ENCODE measurements at places on chromosomes 3 and 15.
A peak's percentile ranks its signal among the peaks of the same experiment; 100 is the strongest.

DNA sequence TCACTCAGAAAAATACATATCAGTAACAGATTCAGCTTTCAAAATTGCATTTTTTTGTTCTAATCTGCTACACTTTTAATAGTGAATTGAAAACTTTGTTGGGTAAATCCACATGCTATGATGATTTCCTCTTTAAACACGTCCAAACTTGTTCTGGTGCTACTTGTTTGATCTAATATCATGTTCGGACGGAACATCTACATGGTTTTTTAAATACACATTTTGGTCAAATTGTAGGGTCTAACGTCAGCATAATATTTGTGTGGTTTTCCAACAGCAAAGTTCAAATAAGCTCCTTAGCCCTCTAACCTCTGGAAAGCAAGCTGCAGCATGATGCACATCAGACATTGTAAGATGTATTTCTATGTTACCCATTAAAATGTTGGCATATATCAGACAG, 98.5 kb upstream of the OSTN start:
- DNase-seq, result no peak

- peak; percentile 17 for DNase-seq
These were observed 68.4 kb upstream of the TNFAIP8L3 start for GRCh38 chr15:51162865-51163762.

GRCh38 chr3:50256978-50257890, 11.7 kb upstream of the SEMA3B start:
- no peak for DNase-seq

DNA sequence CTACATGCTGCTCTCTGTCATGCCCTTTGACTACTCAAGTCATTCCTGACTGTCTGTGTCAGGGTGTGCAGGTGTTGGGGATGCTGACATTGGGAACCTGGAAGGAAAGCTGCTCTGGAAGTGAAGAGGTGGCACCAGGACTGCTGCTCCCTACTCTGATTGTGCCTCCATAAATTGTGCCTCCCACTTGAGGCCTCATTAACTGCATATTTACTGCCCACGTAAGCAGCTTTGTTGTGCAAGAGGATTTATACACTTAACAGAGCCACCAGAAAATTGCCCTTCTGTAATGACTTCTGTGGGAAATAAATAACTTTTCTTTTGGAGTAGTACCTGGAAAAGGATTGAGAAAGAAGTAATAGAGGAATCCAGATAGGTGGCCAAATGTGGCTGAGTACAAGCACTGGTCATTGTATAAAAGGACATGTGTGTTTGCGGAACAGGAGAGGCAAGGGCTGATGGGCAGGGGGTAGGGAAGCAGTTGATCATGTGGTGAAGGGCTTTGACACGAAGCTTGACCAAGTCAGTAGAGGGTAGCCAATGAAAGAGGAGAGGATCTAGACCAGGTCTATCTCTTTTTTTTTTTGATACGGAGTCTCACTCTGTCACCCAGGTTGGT, 24.8 kb downstream of the IL20RB start:
- DNase-seq, result no peak

- DNase-seq, result no peak
These were observed 4.6 kb upstream of the FBLN2 start for GRCh38 chr3:13544293-13544831.

All from KG1 (cell line).